ENCODE measurements at places on chromosomes 1 and 21.
A peak's percentile ranks its signal among the peaks of the same experiment; 100 is the strongest.

DNA sequence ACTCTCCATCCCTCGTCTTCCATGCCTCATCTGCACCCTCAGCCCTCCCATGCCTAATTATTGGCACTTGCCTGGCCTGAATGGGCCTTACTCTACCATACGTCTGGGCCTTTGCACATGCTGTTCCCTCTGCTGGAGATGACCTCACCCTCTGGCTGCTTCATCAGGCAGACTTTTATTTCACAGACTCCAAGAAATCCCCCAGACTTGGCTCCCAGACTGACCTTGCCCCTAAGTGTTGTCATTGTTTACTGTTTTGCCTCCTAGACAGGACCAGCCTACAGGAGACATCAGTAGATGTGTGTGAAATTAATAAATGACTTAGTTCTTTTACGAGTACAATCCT, 5.2 kb upstream of the AHDC1 start:
- no peak for DNase-seq

GRCh38 chr1:86429835-86430234, 5.9 kb downstream of the CLCA2 start:
- no peak for DNase-seq

GRCh38 chr1:33468967-33469366, 3.5 kb upstream of the ZSCAN20 start:
- DNase-seq: no peak

DNA sequence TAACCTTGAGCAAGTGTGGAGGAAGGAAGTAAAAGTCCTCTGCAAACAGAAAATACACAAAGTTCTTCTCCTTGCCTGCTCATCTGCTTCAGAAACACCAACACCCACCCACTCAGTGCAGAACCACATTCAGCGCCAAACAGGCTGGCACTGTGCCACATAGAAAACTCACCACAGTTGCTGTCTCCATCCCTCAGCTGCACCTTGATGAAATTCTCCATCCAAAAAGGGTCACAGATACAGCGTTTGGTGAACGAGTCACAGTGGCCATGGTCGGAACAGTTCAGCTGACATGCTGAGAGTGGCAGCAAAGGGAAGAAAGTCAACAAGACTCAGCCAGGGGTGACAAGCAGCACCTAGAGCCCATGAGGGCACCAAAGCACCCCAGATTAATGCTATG, 114.5 kb downstream of the KIAA0319L start:
- DNase-seq: no peak

DNA sequence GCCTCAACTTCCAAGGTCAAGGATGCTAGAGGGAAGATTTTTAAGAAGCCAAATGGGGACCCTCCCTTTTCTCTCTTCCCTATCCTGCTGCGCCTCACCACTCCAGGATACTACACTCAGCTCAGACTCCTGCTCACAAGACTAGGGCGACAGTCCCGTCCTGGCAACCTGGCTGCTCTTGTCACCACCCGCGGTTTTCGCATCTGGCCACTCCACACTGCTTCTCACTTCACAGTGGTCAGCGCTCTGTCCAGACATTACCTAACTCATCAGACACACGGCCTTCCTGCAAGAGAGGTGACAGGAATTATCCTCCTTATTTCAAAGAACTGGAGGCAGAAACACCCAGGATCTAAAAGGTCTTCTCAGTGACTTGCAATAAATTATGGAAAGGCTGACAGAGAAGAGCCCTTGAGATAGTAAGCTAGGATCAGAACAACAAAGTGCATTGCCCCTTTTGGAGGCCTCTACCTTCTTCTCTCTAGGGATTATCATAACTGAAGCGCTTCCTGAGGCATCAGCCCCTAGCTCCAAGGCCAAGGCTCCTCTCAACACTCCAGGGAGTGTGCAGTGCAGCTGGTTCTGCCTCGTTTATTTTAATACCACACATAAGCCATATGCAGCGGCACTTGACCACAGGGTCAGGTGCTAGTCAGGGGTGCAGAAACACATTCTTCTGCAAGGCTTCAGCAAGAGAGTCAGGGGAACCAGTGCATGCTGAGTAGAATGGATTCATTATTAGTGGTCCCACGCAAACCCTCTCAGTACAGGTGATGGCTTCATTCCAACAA, 41.9 kb downstream of the ASTN1 start:
- DNase-seq: no peak

GRCh38 chr1:154835531-154836324, 34.4 kb downstream of the KCNN3 start:
- DNase-seq: no peak

- no peak for DNase-seq
Observed at GRCh38 chr1:162056043-162056442, 13.4 kb upstream of the NOS1AP start.

- no peak for DNase-seq
Observed at GRCh38 chr1:112542206-112542973, 33.6 kb downstream of the WNT2B start.

DNA sequence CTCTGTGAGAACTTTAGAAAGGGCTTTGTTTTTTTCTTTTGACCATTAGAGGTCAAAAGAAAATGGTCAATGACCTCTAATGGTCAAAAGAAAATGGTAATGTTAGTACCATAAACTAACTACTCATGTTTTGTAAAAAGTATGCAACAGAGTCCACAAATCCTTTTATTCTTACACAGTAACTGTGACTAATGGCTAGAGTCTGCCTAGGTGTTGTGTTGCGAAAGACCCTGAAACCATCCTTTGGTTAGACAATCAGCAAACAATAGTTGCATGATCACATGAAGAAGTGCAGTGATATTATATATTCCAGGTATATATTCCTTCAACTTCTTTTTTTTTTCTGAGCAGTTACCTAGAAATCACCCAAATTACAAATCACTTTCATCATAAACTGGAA, 40.9 kb downstream of the NEGR1 start:
- no peak for DNase-seq

GRCh38 chr1:24426744-24427544, 11.3 kb downstream of the NIPAL3 start:
- DNase-seq: no peak

GRCh38 chr1:183655562-183656075, 2.5 kb upstream of the APOBEC4 start:
- DNase-seq: peak; percentile 45

DNA sequence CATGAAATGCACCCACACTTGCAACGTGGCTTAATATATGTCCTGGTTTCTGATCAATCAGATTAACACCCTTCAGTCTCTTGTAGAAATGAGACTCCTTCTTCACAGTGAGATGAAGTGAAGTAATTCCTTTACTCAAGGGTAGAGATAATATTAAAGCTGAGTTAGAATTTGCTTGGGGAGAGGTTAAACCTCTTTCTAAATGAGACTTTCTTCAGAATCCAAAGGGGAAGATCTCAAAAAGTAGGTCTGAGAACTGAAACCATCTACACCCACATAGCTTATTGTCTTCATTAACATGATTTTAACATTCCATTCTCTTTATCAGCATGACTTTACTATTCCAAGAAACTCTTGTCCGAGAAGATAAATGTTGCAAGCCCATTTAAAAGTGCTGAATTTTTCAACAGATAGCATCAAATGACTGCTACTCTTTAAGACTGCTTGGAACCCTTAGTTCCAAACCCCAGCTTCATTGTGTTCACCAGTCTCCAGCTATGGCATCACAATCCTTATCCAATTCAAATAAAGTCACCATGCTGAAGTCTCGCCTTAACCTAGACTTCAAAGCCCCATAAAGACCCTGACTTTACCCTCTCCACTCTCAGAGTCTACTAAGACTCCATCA, 19.2 kb upstream of the TRAF3IP3 start:
- no peak for DNase-seq

GRCh38 chr1:21313886-21314721, 23.8 kb upstream of the ECE1 start:
- DNase-seq: no peak

- no peak for DNase-seq
Observed at GRCh38 chr1:5562769-5563168, 429.5 kb downstream of the NPHP4 start.

- no peak for DNase-seq
Observed at GRCh38 chr1:56709269-56709880, 64.3 kb downstream of the PRKAA2 start.

GRCh38 chr1:178945763-178946266, 74.9 kb upstream of the ANGPTL1 start:
- DNase-seq: no peak

GRCh38 chr1:14350197-14350596, 248.3 kb upstream of the KAZN start:
- no peak for DNase-seq

GRCh38 chr1:54546651-54547401, 1.2 kb upstream of the ACOT11 start:
- no peak for DNase-seq

DNA sequence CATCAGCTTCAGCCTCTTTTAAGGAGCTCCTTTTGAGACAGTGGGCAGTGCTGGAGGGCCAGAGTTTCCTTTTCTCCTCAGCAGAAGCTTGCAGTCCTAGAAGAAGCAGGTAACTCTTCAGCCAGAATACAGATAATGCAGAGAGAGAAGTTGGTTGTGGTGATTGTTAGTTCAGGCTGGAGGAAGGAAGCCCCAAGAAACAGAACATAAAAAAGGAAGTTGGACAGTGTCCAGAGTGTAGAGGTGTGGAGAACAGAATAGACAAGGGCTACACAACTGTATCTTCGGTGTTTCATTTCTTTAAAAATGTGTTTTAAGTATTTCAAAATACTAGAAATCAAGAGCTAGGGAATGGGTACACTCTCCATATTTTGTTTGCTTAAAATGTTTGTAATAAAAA, 6.4 kb upstream of the TACSTD2 start:
- DNase-seq: no peak

Measured in stimulated activated CD8-positive, alpha-beta memory T cell treated with anti-CD3 and anti-CD28 coated beads, Interleukin-4, amount 100 ng/mL, for 1 hour (primary cell).